ENCODE measurements at places on chromosomes 4 and X.

GRCh38 chr4:104592183-104592582 is 97.5 kb upstream of the CXXC4 start:
- DNase-seq = no peak

GRCh38 chr4:38365748-38366310 is 298.2 kb upstream of the KLF3 start:
- no peak for DNase-seq

DNA sequence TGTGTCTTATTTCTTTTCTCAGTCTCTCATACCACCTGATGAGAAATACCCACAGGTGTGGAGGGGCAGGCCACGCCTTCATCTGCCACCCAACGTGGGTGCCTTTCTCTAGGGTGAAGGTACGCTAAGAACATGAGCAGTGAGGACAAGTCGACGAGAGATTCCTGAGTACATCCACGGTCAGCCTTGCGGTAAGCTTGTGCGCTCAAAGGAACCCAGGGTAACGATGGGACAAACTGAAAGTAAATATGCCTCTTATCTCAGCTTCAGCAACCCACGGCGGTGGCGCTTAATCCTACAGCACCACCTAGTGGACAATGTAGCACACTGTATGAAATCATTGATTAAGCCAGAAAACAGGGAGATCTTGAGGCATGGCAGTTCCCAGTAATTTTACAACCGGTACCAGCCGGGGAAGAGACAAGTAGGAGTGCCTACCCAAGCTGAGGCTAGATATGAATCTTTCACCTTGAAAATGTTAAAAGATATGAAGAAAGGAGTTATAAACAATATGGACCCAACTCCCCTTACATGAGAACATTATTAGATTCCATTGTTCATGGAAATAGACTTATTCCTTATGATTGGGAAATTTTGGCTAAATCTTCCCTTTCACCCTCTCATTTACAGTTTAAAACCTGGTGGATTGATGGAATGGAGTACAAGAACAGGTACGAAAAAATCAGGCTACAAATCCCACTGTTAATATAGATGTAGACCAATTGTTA is 63.0 kb downstream of the ZNF732 start:
- peak; percentile 86 for DNase-seq

- no peak for DNase-seq
These were observed 125.4 kb upstream of the EOLA2 start for GRCh38 chrX:150063674-150064073.

GRCh38 chr4:43496602-43497001 is 604.1 kb downstream of the GRXCR1 start:
- DNase-seq = no peak
